ENCODE measurements at places on chromosomes 1 and 21.
A peak's percentile ranks its signal among the peaks of the same experiment; 100 is the strongest.

DNA sequence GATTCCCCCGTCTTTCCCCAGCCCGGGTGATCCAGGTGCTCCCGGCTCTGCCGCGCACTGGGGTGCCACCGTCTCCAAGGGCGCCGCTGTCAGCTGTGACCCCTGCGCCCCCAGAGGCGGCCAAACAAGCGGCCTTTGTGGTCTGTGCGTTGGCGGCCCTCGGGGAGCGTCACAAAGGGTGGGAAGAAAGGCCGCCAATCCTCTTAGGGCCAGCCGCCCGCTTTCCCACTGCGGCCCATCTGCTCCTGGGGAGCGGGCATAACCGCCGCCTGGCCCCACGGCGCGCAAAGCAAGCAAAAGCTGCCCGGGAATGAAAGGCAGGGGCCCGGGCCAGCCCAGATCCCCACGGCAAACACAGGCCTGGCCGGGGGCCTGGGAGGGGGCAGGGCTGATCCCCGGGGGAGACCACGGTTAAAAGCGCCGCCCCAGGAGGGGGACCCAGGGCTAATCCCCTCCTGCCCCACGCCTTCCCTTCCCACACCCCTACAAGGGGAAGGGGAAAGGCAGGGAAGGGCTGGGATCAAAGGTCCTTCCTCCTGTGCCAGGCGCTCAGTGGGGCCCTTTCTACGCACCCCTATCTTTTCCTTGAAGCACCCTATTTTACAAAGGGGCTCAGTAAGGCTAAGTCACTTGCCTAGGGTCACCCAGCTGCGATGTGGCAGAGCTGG lies 24.0 kb downstream of the C1QB start:
- no peak for DNase-seq

DNA sequence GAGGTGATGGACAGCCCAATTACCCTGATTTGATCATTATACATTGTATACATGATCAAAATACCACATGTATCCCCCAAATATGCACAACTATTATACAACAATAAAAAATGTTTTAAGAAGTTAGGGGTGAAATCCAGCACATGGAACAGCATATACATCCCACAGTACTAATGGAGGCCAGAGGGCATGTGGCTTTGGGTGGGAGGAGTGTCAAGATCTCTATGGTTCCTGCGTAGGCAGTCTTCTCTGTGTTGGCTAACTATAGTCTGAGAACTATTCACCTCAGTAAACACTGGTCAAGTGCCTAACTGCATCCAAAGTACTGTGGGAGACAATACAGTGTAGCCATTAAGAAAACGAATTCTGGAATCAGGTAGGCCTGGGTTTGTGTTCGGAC lies 74.1 kb downstream of the GADD45A start:
- no peak for DNase-seq

DNA sequence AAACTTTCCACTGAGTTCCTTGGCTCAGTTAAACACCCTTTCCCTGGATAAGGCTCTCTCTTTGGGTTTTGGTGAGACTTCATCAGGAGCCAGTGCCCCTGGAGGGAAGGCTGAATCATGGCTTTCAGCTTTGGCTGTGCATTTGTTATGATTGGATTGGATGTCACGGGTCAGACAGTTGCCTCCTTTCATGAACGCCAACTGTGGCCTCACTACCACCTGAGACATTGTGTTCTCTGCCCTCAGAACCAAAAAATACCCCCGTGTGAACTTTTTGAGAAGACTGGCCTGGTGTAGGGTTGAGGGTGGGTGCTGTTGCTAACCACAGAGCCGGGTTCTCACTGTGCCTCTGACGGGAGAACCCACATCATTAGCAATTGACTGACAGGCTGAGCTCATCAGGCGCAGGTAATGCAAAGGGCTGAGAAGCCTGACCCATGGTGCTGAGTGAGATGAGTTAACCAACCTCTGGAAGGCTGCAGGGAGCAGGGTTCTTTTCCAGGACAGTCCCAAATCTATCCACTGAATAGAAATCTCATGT lies 65.6 kb downstream of the HHAT start:
- no peak for DNase-seq

DNA sequence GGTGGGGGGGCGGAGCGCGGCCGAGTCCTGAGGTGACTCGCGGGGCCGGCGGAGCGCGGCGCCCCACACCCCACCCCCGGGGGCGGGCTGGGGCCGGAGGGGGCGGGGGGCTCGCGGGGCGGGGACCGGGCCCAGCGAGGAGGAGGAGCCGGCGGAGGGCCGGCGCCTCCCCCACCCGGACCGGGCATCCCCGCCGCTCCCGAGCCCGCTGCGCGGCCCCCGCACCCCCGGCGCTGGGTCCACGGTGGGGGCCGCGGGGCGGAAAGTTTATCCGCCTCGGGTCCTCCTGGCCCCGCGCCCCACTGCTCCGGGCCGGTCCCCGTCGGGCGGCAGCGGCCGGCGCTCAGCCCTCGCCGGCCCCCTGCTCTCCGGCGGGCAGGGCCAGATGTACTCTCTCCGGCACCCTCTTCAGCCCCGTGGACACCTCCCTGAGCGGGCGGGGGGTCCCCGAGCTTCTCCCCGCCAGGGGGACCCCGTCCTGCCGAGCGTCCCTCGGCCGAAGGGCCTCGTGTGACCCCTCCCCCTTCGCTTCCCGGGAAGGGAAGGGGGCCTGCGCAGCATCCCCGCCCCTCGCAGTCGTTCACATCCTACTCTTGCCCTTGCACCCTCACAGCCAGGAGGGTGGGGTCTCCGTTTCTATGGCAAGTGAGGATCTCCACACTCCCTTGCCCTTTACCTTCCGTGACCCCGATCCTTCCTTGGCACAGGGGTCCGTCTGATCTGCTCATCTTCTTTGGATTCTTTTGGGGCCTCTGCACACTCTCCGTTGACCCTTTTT lies 663 bp downstream of the CAMTA1 start:
- peak; percentile 30 for DNase-seq
